ENCODE measurements at places on chromosomes 11 and 22.

- DNase-seq = no peak
Measured at GRCh38 chr11:99327527-99327926, 306.8 kb downstream of the CNTN5 start.

DNA sequence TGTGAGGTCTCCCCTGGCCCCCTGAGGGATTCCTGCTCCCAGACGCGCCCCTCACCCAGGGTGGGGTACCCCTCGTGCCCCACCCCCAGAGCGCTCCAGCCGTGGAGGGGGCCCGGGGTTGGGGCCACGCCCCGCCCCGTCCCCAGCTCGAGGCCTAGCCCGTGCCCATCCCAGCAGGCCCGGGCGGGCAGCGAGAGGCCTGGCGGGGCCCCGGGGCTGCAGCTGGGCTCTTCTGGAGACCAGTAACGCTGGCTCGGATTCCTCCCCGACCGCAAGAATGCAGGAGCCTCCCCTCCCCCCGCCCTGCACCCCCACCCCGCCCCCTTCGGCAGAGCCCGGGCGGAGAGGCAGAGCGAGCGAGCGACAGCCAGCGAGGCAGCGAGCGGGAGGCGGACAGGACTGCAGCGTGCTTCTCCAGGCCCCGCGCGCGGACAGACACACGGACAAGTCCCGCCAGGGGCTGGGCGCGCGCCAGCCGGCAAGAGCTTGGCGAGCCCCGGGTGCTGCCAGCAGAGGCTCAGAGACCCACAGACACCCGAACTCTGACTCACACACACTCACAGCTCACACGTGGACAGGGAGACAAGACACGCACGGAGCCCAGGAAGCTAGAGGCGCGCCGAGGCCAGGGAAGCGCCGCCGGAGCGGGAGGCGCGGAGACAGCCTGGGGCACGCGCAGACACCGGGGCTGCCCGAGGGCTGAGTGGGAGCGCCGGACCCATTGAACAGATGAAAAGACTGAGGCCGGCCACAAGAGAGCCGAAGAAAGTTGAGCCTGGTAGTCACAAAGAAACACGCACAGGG is 15.2 kb downstream of the BCL9L start:
- no peak for DNase-seq

- no peak for DNase-seq
Measured at GRCh38 chr11:3753110-3753509, 44.2 kb downstream of the NUP98 start.

DNA sequence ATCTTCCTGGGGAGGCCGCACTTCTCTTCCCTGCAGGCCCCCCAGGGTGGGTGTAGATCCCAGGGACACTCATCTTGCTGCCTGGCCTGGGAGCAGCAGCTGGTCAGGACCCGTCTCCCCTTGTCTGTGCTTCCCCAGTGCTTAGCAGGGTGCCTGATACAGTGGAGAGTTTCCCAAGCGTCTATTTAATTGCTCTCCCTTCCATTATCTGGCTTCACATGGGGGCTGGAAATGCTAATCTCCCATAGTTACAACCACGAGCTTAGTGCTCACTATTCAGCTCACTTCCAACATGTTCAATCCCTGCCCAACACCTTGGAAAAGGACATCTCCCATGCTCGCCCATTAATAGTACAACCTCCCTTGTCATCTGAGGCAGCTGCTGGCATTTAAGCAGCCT is 100.5 kb downstream of the DSCAML1 start:
- no peak for DNase-seq

DNA sequence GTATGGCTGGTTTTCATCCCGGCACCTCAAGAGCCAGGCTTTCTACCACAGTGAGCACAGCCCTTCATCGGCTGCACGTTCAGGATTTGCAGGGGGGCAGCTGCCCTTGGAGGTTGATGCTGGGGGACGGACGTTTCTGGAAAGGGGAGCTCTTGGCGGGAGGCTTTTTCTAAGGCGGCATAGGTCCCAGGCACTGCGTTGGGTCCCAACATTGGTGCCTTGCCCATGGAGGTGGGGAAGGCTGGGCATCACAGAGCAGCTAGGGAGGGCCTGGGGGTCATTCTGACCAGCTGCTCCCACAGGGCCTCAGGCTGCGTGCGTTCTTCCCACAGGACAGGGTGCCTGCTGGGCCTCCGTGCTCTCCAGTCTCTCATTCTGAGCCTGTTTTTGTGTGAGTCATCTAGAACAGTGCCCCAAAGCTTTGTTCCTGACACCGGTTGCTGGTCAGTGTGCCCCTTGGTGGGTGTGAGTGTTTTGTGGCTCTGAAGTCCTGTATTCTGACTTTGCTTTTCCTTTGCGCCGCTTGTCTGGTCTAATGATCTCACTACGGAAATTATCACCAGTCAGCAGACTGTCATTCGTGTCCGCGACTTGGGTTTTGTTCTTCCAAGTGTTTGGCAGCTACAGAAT is 275.9 kb downstream of the TBC1D22A start:
- no peak for DNase-seq

- no peak for DNase-seq
Measured at GRCh38 chr22:44632541-44633396, 69.2 kb upstream of the PRR5 start.

DNA sequence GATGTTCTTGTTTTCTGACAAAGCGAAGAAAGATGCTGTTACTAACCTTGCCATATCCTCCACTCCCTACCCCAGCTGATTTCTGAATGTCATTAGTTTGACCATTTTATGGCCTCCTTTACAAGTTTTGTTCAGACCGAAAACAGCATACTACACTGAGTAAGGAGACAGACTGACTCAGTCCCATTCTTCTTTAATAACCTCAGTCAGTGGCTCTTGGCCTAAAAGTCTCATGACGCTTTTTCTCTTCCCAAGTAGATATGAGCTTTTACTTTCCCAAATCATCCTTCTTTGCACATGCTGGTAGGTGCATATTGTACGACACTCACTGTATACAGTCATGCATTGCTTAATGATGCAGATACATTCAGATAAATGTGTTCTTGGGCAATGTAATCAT is 8.0 kb upstream of the FIBIN start:
- DNase-seq = no peak

DNA sequence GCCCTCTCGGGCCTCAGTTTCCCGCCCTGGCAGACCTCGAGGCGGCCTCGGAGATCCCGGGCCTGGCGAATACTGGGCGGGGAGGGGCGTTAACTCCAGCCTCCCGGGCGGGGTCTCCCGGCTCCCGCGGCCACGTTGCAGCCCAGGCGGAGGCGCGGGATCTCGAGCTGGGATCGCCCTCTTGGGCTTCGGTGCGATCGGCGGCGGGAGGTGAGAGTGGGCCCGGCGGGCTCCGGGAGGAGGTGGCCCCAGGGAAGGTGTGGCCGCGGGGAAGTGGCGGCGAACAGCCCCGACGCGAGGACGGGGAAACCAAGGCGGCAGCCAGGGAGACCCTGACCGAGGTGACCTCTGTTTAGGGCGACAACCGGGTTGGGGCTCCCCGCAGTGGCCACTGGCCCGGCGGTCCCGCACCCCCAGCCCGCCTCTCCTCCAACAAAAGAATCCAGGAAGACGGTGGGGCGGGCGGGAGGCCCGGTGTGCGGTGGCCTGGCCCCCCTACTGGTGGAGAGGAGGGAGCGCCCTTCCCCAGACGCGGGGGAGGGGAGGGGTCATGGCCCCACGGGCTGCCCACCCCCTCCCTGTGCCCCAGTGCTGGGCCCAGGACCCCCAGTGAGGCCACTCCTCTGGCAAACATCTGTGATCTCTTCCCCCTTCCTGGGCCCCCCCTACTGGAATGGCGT is at the start of gene PHETA2:
TSS of gene PHETA2 (plus strand) at position 117 of the 680 bp plus-strand sequence. CDS start 3,046 bp downstream, outside the sequence.
- DNase-seq = peak; percentile 31

DNA sequence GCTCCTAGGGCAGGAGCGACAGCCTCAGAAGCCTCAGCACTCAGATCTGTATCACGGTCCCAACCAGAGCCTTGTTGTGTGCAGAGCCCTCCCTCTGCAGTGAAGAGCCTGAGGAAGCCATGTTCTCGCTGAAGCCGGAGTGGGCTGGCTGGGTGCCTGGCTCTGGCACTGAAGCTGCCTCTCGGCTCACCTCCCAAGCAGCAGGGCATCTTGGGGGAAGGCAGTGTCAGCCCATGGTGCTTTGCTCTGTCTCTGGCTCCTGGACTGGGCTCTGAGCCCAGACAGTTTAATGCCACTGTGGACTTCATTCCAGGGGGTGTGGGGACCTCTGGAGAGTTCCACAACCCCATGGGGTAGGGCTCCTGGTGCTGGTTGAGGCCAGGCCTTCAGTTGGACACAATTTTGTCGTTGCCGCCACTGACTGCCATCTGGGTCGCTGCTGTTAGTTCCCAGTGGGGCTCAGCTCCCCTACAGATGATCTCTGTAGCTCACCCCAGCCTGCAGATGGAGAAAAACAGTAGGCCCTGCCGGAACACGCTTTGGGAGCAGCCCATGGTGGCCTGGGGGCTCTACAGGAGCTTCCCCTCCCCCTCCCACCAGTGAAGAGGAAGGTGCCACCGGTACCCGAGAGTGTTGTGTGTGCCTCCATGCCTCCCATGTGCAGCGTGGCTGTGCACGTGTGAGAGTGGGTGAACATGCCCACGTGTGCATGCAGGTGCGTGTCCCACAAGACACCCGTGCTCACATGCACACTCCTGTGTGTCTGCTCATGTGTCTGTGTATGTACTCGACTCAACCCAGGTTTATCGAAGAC is 86.5 kb upstream of the B3GAT1 start:
- DNase-seq = no peak

DNA sequence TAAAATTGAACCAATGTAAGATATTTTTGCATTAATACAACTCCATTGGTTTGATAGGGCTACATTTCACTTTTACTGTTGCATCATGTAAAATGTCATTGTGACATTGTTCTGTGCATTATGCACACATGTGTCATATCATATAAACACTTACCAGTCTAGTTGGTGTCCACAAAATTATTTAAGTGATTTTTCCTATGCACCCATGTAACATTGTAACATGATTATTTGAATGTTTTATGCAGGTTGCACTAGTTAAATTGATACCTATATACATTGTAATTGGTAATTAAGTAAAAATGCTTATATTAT is 9.6 kb upstream of the BIRC3 start:
- no peak for DNase-seq

DNA sequence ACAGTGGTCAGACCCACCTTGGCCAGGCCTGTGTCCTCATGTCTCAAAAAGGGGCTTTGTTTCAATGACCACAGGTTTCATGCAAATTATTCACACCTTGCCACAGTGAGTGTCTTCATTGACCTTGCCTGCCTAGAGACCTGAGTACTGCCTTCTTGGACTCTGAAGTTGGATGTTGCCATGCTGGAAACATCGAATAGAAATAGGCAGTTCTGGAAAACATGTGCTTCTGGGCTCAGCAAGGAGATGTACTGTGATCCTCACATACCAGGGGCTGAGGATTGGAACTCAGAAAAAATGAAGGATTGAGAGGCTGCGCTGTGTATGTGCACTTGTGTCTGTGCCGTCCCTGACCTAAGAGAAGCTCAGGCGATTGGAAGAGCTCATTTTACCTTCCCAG is 9.6 kb upstream of the NRIP3 start:
- DNase-seq = no peak

GRCh38 chr11:103637831-103638230 is 398.6 kb upstream of the DDI1 start:
- no peak for DNase-seq

- no peak for DNase-seq
Measured at GRCh38 chr11:126375726-126376125, 20.2 kb downstream of the ST3GAL4 start.

DNA sequence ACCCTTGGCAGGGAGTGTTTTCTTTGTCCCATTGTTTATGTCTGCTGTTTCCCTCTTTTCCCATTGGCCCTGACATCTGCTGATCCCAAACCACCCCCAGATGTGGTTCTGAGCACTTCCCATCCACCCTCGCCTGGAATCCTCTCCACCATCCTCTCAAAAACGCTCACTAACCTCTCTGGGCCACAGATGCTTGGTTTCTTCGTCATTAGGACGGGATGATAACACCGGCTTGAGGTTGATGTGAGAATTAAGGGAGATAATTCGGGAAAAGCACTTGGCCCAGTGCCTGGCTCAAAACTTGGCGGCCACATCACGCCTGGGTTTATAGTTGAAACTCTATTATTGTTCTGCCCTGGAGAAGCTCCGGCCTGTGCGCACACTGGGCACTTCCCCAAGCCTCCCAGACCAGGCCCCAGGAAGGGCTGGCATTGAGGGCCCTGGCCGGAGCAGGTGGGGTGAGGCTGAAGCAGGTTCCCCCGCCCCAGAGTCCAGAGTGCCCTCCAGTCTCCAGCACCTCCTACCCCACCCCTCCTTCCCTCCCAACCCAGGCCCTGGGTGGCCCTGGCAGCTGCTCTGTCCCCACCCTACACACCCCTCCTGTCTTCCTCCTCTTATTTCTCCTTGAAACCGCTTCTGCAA is 63.7 kb downstream of the CYTH4 start:
- no peak for DNase-seq

DNA sequence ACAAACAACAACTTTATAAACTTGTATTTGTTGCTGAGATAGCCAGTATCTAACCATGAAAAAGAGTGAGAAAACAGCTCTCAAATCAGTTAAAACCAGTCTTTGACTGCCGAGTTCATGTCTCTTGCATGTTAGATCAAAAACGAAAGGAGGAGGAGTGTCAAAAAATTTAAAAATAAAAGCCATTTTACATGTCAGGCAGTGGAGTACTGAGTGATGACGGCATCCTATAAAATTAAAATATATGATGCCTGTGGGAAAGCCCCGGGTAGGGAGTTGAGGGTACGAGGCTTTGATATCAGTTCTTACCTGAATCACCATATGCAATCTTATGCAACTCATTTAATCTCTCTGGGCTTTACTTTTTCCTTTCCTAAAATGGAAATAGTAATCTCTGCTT is 117.3 kb downstream of the ETS1 start:
- DNase-seq = no peak

DNA sequence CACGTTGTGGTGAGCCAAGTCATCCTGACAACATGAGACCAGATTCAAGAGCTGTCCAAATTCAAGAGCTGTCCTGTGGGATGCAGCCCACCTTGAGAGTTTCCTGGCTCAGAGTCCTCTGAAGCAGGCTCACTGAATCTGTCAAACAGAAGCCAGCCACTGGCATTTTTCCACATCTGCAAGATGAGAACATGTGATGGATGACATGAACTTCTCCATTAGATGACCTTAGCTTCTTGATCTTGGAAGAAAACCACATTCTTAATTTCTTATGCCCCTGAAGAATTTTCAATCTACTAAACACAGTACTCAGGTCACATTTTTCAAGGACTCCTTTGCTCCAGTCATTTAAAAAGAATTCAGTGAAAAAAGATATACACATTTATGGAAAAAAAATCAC is 291.0 kb downstream of the GUCY1A2 start:
- no peak for DNase-seq

- DNase-seq = no peak
Measured at GRCh38 chr11:6156628-6157359, 13.3 kb downstream of the OR52B2 start.

DNA sequence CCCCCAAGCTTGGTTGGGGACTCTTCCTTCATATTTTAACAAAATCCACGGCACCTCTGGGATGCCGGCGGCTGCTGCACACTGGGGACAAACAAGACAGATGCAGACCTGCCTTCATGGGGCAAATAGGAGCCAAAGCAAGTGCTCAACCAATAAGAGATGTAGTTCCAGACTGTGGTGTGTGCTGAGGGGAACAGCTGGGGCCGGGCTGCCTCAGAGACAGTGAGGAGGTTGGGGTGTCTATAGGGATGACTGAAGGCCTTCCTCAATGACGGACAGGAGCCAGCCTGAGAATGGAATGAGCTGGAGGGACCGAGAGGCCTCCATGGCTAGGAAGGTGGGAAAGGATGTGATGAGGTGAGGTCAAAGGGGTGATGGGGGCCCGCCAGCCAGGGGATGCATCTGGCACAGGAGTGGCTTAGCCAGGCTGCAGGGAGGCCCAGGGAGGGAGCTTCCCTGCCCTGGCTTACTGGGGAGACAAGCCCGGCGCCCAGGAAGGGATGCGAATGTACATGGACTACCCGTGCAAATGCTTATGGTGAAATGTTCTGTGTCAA is 10.3 kb upstream of the CTSD start:
- DNase-seq = no peak
